Activated T-helper 1 cell treated with anti-CD3 and anti-CD28 coated beads, Interleukin-2, amount 50 U/mL, for 16 hours (primary cell): ENCODE measurements at places on chromosomes 4 and X.

GRCh38 chr4:168696826-168697225 is 200.0 kb downstream of the PALLD start:
- no peak for DNase-seq

- DNase-seq = no peak
These were observed 20.3 kb upstream of the MSX1 start for GRCh38 chr4:4838936-4839810.

GRCh38 chr4:6469144-6469543 is 3.3 kb downstream of the PPP2R2C start:
- DNase-seq = no peak

DNA sequence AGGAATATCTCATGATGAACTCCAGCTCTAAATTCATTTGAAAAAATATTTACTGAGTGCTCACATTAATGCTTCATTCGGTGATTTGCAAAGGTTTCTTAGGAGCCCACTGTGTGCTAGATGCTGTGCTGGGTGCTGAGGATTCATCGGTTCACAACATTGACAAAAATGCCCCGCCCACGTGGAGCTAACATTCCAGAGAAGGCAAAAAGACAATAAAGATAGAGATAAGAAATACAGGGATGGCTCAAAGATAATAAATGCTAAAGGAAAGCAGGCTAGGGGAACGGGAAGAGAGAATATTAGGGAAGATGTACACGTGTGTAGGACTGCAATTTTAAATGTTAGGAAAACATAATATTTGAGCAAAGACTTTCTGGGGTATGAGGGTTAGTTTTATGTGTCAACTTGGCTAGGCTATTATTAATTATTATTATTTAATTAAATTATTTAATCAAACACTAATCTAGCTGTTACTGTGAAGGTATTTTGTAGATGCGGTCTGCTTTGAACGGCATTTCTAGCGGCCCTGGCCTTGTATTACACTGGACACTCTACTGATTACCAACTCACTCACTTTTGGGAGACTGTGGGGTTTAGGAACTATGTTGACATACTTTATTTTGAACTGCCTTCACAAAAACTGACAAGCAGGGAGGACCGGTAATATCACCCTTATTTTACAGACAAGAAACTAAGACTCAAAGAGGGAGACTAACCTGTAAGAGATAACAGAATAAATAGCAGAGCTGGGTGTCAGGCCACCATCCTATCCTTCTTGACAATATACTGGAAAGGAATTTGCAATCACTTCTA is 61.9 kb upstream of the IRF2 start:
- DNase-seq = no peak

DNA sequence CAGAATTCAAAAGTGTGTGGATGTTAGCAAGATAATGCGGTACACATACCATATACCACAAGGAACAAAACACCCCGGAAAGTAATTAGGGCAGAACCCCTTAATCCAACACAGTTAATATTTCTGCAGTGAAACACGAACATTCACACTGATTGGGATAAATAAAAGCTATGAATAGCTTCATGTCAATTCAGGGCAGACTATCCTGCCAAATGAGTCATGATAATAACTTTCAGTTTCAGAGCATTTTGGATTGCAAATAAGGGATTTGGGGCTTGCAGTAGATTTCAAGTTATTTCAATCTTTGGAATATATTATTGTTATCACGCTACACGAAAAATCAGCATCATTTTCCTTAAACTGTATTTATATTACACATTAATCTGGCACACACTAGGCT is 24.3 kb downstream of the IRF2 start:
- DNase-seq = no peak

DNA sequence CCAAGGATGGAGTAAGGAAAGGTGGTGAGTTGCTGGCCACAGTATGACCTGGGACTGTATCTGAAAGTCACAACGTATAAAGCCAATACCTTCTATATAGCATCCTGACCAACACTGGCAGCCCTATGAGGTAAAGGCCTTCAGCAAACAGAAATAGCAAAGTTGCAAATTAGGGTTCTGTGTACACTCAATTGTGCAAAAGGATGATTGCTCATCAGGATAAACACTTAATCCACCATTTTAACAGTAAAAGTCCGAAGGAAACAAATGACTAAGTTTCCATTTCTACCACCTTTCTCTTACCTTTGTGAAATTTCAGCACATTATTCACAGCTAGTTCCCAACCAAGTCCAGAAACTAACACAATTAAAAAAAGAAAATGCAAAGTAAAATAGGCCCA is 1.4 kb upstream of the FNIP2 start:
- DNase-seq = no peak

- no peak for DNase-seq
These were observed 143.5 kb upstream of the GALNT7 start for GRCh38 chr4:173025131-173025530.

GRCh38 chr4:8938623-8939022 is 67.0 kb upstream of the HMX1 start:
- DNase-seq = no peak

DNA sequence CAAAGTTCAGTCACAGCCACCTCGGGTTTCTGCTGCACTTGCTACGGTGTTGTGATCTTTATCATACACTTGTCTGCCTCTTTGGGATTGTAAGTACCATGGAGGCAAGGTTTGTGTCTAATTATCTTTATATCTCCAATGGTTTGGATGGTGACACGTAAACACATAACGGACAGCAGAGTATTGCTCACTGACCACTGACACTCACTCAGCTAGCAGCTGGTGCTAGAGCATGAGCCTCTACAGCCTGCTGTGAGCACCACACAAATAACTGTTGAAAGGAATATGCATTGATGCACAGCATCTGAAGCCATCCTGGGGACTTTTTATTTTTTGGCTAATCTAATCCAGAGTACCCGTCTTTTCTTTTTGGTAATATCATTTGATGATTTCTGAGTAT is 156.0 kb downstream of the DCLK2 start:
- DNase-seq = no peak

GRCh38 chr4:14095831-14096230 is 468.3 kb upstream of the BOD1L1 start:
- no peak for DNase-seq

DNA sequence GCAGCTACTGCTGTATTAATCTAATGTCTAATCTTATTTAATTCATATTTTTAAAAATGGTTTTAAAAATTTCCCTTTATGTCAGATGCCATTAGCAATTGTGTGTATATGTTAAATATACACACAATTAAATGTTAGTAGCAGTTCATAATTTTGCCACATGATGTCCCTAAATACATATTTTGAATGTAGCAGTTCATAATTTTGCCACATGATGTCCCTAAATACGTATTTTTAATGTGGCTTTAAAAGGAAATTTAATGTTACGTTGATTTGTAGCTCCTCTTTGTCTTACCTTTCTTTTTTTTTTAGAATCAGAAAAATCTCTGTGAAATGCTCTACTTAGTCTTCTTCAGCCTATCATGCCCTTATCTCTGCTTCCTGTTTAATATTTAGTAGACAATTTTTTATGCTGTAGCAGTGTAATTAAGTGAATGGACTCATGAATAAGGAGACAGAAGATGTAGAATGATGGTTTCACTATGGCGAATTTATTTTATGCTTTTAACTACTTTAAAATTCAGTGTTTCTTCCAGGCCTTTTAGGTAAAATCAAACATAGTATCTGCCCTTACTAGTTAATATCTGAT is 26.1 kb downstream of the RBM46 start:
- DNase-seq = no peak

DNA sequence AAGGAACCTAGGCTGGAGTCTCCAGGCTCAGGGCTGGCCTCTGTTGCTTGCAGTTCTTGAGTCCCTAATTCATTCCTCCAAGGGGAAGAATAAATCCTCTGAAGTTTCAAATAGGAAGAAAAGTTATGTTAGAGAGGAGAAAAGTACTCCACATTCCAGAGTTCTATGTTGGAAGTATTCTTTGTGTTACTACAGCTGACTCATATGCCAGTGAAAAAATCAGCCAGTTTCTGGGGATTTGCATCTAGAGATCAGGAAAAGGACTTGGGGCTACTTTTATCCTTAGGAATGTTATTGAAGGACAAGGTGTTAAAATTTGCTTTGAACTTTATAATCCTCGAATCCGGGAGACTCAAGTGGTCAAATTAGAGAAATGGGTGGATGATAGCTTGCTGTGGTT is 11.7 kb upstream of the NUDT9 start:
- DNase-seq = no peak

GRCh38 chr4:145333786-145334185 is 147.9 kb upstream of the SMAD1 start:
- DNase-seq = no peak

DNA sequence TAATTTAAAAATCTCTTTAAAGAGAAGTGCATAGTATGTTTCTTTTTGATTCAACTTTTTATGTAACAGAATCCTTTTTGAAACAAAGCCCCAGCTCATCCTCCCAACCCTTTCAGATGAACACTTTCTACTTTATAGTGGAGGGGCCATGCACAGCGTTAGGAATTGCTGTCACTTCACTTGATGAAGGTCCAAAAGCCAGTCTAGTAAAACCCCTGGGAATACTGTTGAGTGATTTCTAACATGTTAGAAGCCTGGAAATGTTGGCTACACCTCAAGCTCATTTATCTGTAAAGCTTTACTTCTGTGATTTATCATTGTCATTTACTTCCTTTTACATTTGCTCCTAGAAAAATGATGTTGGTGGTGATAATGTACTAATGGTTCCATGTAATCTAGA is 1608.9 kb upstream of the TENM3 start:
- DNase-seq = no peak

DNA sequence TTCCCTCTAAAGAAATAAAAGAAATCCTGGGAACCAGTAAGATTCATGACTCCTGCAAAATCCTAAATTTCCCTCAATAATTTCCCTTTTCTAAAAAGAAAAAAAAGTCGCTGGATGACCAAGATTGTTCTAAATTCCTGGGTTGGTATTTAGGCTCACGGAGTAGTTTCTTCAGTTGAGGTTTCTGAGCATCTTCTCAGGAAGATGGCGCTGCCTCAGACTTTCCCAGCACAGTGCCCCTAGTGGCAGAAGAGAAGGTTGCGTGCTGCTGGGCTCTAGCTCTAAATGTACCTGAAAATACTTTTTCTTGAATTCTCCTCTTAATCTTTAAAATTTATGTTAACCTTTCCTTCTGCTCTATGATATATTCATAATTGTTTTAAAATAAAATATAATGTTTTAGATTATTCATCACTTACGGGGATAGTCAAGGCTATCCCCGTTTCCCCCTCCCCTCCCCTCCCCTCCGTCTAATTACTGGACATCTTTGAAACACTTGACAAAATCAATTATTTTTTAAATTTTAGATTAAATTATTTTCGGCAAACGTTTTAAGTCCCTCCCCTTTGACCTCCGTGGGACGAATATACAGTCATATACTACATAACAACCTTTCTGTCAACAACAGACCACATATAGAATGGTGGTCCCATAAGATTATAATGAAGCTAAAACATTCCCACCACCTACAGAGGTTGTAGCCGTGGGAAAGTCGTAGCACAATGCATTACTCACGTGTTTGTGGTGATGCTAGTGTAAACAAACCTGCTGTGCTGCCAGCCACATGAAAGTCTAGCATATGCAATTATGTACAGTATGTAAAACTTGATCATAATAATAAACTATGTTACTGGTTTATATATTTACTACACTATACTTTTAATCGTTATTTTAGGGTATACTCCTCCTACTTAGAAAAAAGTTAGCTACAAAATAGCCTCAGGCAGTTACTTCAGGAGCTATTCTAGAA is 41.0 kb upstream of the GATB start:
- peak; percentile 32 for DNase-seq

GRCh38 chr4:5371415-5372190 is 320.3 kb downstream of the STK32B start:
- DNase-seq = no peak

- no peak for DNase-seq
These were observed 207.8 kb upstream of the PCDH18 start for GRCh38 chr4:137740141-137740540.

DNA sequence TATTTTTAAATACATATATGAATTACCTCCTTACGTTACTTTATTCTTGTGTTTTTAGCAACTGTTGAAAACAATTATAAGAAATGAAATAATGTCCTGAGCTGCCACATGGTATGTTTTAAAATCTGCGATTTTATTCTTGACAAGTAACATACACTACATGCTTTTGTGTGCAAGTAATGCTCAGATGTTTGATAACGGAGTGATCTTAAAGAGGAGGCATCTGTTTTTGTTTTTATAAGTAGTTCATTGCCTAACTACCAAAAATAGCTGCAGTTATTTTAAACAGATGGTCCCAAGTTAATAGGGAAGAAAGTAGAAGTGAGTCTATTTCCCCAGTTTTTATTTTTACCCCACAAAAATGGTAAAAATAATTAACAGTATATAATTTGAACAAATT is 55.2 kb downstream of the GAB1 start:
- no peak for DNase-seq

DNA sequence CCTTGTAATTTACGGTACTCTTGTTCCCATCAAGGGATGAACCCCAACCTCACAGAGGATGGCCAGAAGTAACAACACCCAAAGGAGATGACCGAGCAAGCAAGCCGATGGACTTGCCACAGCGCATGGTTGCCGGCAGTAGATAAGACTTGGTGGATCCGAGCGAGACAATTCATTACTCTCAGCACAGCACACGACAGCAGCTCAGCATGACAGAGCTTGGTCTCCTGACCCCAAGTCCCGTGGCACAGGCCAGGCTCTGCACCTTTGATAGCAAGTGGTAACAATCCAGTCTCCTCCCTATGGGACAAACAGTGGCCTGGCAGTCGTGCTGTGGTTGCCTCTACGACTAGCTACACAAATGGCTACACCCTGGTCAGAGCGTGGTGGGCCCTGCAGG is 26.3 kb downstream of the RWDD4 start:
- DNase-seq = no peak

- no peak for DNase-seq
These were observed 227.6 kb upstream of the HDX start for GRCh38 chrX:84729809-84730208.

DNA sequence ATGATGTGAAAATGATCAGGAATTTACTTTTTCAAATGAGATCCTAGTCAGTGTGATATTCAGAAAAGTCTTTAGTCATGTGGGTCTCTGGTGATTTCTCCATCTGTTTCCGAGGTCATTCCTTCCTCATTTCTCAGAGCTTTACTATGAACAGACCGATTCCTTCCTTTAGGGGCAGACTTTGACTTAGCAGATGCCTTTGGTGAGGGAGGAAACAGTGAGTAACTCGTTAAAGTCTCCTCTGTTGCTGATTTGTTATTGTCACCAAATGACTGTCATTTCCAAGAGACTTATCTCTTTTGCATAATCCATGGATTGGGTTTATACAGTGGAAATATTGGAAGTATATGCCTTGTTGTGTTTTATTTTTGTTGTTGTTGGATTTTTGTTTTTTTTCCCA is 76.2 kb upstream of the CD99 start:
- DNase-seq = no peak

DNA sequence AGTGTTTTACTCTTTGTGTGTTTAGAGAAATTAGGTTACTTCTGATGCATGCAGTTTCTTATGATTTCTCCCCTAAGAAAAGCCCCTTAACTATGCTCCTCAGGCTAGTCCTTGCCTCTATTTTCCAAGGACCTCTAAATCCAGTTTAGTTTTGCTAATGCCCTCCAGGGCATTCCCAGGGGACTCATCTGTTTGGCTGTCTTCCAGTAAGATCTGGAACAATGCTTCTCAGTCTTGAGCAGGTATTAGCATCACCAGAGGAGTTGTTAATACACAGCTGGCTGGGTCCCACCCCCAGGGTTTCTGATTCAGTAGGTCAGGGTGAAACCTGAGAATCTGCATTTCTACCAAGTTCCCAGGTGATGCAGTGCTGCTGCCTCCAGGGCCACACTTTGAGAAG is 56.9 kb downstream of the OTC start:
- no peak for DNase-seq

- no peak for DNase-seq
These were observed 10.5 kb downstream of the LGI2 start for GRCh38 chr4:25020236-25020635.

GRCh38 chrX:71181558-71181909 is 36.9 kb downstream of the NLGN3 start:
- DNase-seq = peak; percentile 4
